ENCODE measurements at places on chromosomes 3 and 15. TPM values are rescaled to one million over a fixed set of nuclear protein-coding genes. Genes with fewer than 3 reads are reported as not detected.

The LRTM1 gene
- total RNA-seq, result not detected

DNA sequence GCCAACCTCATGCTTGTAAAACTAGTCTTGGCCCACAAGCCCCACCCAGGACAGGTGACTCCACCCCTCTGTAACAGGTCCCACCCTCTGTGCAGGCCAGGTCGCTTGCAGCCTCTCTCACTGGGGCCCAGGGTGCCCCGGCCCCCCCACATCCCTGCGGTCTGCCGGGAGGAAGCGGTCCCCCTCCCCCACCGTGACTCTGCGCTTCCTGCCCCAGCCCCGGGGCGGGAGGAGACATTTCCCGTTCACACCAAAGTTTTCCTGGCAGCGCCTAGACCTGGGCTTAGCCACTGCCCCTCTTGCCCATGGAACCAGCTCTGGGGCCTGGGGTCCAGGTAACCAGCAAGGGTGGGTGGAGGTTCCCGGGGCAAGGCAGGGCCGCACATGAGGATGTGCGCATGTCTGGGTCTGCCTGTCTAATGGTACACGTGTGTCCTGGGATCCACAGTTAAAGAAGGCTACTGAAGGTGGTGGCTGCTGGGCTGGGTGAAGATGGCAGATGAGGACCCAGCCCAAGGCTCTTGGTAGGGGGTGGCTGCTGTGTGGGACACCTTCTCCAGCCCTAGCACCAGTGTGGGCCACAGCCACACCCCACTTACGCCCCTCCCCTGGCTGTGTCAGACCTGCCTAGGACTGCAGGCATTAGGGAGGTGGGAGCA is 8.4 kb downstream of the NBEAL2 start:
- DNase-seq, result peak; percentile 70

GRCh38 chr3:61844346-61844745 is 283.0 kb downstream of the PTPRG start:
- no peak for DNase-seq

The AP3B2 gene
- total RNA-seq, result not detected

- peak; percentile 63 for DNase-seq
Observed at GRCh38 chr3:131655070-131655690, 152.4 kb upstream of the MRPL3 start.

The CDHR4 gene
- not detected for total RNA-seq

The DZIP1L gene
- 0.77 TPM for total RNA-seq

DNA sequence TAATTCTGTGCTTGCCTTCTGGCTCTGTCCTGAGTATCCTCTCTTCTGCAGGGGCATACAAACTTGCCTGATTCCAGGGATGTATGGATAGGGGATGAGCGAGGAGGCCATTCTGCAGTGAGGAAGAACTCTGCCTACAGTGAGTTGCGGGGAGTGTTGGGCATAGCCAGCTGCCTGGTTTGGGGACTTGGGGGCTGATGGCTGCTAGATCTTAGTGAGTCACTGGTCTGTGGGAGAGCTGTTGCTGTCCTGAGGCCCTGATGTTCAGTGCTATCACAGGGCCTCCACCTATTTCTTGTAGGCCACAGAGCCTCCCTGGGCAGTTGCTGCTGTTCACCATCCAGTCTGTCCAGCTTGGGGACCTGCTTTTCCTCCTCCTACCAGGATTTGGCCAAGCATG is 20.3 kb downstream of the CDAN1 start:
- no peak for DNase-seq

GRCh38 chr3:110016235-110016815 is 679.0 kb upstream of the DPPA4 start:
- DNase-seq, result no peak

DNA sequence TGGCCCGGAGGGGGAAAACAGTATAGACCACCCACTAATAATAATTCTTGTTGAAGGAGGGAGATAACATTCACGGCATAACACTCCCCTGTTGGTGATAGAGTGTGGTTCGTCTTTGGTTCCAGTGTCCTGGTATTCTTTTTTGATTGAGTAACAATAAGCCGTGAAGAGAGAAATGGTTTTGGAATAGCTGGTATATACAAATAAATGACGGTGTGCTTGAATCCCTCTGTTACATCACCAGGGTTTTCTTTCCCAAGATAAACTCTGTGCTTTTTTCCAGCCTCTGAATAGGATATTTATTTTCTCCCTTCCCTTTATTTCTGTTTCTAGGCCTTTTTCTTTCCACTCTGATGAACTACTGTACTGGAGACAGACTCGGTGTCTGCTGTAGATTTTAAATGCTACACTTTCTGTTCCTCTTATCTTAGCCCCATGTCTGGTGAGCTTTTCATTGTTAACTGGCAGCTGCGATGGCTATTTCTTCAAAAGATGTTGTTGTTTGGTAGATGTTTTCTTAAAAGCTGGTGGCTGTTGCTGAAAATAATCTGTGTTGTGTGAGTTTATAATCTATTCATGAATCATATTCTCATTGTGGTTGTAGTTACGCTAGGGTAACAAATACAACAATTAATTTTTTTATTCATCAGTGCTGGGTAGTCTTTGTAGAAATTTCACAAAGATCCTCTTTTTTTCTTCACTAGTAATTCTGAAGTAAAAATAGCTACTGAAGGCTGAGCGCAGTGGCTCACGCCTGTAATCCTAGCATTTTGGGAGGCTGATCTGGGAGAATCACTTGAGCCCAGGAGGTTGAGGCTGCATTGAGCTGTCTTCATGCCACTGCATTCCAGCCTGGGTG is 15.5 kb upstream of the SCAANT1 start:
- DNase-seq, result no peak

Data from bronchial epithelial cell (primary cell).